CD4-positive, CD25-positive, alpha-beta regulatory T cell (primary cell): ENCODE measurements at places on chromosomes 2 and 18. TPM values are rescaled to one million over a fixed set of nuclear protein-coding genes. Genes with fewer than 3 reads are reported as not detected.
A peak's percentile ranks its signal among the peaks of the same experiment; 100 is the strongest.

GRCh38 chr2:4900242-4900641, 791.9 kb upstream of the SOX11 start:
- DNase-seq, result no peak

DNA sequence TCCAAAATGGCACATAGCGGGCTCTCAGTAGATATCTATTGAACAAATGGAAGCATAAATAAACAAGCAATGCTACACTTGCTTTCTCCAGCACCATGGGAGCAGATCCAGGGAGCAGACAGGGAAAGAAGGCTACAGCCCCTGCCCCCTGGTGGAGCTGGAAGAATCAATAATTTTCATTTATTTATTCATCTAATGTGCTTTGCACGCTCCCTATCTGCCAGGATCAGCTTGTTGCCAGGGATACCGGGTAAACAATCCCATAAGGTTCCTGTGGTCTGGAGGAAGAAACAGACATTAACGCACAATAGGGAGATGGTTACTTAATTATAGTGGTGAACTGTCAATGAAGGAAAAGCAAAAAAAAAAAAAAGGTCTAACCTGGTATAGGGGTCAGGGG, 40.1 kb upstream of the CLASP1 start:
- no peak for DNase-seq

BCL2 gene
- total RNA-seq, result 125 TPM

CMPK2 gene
- 7.4 TPM for total RNA-seq

SOCS6 gene
- total RNA-seq, result 0.39 TPM

DNA sequence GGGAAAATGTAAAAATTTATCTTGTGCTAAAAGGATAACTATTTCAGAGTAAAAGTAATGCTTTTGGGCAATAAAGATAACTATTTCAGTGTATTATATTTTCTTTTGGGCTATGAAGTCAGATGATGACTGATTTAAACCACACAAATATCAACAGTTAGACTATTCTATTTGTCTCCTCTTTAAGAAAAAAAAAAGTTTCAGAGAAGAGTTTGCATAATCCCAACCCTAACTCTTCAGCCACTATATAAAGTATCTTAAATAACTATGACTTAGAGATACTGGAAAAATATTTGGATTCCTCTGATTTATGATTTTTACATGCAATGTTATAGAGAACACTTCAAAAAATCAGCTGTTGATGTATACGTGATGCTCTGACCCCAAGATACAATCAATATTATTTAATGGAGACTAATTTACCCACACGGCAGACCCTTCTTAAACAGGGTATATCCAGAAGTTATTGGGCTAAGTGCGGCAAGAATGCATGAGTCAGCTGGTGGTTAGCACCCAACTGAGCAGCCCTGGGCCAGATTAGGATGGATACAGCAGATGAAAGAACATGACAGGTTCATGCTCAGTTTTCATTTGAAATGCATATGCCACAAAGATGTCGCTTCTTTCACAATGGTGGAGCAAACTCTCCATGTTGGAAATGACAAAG, 279.0 kb downstream of the AFF3 start:
- DNase-seq, result no peak

DNA sequence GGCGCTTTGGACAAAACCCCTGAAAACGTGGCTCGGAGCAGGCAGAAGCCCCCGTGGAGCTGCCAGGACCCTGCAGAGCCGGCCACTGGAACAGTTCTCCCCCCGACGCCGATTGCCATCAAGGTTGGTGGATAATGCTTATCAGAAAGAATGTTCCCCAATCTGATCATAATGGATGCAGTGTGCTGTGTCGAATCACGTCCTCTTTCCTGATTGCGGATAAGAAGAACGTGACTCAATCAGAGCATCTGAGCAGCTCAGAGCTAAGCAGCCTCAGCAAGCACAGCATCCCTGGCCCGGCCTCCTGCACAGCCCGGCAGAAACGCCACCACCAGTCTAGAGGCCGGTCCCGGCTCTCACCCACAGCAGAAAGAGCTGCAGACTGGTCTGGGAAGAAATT, 488.0 kb downstream of the EIPR1 start:
- no peak for DNase-seq

GRCh38 chr2:227805578-227805977, 8.1 kb upstream of the CCL20 start:
- DNase-seq, result peak; percentile 48

TMEM198 gene
- 0.62 TPM for total RNA-seq
